NCI-H1436 treated with DMSO at 0.1 percent for 48 hours (cell line): ENCODE measurements at places on chromosomes 2 and 18.
A peak's percentile ranks its signal among the peaks of the same experiment; 100 is the strongest.

DNA sequence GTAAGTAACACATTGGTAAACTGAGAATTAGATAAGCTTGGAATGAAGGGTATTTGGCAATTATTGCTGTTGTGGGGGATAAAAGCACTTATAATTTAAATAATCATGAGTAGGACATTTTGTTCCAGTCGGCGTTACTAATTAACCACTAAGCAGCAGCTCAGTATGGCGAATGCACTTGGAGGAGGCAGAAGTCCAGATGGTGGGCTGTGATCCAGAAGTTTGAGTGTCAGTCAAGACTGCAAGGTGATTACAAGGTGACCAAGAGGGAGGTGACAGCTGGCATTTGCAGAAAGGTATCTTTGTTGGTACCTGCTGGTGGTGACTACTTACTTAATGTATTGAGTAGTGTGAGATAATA, 643.6 kb upstream of the FAM98A start:
- DNase-seq = no peak

DNA sequence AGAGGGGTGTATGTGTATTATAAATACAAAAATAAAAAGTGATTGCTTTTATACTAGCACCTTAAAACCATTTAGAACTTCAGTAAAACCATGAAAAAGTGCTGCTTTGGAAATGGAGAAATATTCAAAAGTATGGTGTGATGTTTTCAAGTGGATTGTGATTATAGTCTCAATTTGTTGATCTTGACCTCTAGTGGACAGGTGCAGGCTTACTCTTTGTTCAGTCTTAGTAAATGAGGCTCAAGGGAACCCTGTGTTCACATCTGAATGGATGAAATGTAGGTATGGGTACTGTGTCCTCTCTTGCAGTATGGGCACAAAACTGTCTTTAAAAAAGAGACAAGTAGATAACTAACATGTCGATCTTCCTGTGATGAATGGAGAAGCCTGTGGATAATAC, 145.8 kb downstream of the MCFD2 start:
- no peak for DNase-seq

DNA sequence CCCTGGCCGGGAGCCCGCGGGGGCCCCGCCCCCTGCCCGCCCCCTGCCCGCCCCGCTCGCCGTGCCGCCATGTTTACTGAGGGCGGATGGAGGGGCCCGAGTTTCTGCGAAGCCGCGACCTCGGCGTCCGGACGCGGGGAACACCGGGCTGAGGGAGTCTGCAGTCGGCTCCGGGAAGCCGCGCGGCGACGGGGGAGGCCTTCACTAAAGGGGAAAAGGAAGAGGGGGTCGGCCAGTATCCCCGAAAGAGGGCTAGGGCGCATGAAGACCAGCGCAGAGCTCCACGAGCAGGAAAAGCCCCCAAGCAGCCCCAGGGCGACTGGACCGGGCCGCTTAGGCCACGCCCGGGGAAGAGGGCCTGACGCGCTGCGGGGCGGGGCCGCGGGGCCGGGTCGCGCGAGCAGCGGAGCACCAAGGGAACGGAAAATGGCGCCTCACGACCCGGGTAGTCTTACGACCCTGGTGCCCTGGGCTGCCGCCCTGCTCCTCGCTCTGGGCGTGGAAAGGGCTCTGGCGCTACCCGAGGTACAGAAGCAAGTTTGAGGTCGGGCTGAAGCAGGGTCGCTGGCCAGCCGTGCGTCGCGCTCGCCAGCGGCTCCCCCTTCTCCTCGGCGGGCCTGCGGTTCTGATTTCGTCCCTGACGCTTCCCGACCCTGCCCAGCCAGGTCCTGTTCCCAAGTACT, at the start of the genes ATRAID and SLC5A6:
Gene ATRAID, plus strand, starts transcription at position 99 of the 683 bp plus-strand sequence. Its CDS starts 328 bp downstream, at position 427.
Gene SLC5A6, minus strand, starts transcription at position 326 of the 683 bp plus-strand sequence. CDS start 4,618 bp downstream, outside the sequence.
- peak; percentile 14 for DNase-seq

DNA sequence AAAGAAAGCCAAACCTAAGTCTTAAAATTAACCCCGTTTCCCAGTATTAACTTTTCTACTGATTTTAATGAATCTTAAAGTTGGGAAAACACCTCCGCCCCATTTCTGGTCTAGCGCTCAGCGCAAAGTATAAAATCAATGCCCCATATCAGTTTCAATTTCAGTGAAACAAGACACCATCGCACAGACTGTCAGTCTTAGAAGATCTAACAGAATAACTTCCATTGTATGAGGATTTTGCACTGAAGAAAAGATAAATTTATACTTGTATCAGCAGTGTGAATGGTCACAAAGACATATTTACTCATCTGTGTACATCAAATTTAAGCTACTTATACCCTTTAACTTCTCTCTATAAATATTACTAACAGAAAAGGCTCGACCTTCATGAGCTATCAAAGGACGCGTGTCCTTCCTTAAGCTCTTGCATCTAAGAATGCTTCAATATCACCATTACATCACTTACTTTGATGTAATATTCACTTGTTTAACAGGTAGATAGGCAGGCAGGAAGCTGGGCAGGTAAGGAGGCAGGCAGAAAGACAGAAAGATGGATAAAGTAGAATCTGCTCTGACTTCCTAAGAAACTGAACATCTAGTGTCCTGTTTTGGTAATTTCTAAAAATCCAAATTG, 183.0 kb downstream of the TCF4 start:
- no peak for DNase-seq

- DNase-seq = no peak
Measured at GRCh38 chr2:42192652-42193566, 23.8 kb downstream of the EML4 start.

- DNase-seq = no peak
Measured at GRCh38 chr2:118668431-118669424, 178.7 kb downstream of the EN1 start.

DNA sequence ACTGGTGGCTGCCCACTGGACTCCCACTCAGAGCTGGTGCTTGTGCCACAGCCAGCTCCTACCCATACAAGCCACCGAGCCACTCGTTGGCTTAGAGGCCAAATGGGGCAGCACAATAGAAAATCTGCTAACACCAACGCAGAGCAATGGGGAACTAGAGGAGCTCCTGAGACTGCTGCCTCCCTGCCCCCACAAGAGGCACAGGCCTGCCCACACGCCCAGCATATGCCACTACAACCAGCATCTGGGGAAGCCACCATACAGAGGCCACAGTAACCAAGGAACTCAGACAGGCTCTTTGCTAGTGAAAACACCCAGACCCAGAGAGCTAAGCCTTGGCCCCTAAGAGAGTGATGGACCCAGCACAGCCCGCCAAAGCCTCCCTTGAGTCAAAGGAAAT, 231.2 kb upstream of the RAB6C start:
- no peak for DNase-seq

DNA sequence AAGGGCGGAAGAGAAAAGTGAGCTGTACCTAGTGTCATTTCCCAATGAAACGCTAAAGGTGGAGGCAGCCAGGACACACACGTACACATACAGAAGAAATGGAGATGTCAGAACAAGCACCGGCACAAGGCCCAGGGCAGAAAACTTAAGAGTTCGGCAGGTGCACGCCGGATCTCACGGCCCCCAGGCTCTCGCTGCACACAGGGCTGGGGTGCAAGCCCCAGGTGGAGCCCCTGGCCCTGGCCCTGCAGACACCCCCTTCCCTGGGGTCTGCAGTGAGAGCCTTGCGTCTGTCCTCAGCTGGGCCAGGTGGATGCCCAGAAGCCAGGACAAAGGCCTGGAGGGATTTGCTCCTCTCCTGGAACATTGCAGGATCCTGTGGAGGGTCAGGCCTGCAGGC, 36.7 kb downstream of the AQP12A start:
- no peak for DNase-seq

DNA sequence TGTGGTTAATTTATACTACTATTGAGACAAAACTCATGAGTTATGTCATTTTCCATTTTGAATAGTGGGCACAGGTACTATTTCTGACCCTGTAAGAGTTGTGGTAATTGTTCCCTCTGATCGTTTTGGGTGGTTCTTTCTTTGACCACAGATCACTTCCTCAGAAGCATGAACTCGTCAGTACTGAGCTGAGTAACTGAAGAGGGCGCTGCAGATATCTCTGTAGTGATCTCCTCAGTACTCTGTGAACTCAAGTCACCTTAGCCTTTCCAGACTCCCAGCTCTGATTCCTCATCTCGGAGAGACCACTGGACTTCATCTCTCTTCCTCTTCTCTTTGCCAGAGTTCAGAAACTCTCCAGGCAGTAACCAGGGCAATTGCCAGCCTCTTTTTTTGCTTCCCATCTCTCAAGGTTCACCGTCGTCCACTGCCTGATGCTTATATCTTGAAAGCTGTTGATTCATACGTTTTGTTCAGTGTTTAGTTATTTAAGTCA, 9.4 kb upstream of the IL1RL1 start:
- no peak for DNase-seq

- no peak for DNase-seq
Measured at GRCh38 chr2:224039770-224040440, 819 bp upstream of the SERPINE2 start.

DNA sequence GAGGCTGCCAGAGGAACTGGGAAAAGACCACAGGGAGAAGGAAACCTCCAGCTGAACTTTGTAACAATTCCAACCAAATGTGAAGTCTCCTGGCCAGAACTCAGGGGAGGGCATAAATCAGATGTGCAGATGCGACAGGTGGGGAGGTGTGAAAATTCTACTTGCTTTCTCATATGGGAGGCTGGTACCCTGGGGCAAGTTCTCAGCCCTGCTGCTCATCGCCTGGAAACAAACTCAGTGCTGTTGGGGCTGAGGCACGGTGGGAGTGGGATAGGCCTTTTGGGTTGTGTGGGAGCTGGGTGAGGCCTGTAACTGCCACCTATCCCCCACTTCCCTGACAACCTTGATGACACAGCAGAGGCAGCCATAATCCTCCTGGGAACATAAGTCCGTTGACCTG, 179.6 kb downstream of the ASB1 start:
- DNase-seq = no peak

DNA sequence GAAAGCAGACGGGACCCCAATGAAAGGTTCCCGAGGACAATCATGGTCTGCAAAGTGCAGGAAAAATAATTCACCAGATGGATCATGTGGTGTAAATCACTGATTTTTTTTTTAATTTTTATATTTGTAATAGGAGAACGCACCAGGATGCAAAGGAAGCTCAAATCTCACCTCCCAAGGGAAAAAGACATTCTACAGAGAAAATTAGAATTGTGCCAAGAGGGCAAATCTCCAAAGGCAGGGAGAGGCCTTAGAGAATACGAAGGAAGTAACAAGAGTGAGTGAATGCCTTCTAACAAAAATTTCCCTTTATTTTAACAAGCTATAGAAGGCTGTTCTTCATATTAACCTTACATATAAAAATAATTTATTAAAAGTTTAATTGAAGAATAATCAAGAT, 90.9 kb downstream of the ANKRD44 start:
- no peak for DNase-seq

GRCh38 chr2:215360596-215360995, 48.7 kb downstream of the ATIC start:
- no peak for DNase-seq

DNA sequence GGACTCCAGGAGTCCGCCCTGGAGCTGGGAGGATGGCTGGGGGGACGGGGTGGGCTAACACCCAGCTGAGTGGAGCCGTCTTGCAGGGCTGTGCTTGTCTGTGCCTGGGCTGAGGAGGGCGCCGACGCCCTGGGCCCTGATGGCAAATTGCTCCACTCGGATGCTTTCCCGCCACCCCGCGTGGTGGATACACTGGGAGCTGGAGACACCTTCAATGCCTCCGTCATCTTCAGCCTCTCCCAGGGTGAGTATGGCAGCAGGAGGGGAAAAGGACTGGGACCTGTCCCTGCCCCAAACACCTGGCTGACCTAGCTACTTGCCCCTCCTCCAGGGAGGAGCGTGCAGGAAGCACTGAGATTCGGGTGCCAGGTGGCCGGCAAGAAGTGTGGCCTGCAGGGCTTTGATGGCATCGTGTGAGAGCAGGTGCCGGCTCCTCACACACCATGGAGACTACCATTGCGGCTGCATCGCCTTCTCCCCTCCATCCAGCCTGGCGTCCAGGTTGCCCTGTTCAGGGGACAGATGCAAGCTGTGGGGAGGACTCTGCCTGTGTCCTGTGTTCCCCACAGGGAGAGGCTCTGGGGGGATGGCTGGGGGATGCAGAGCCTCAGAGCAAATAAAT, 12.9 kb downstream of the KHK start:
- DNase-seq = no peak

DNA sequence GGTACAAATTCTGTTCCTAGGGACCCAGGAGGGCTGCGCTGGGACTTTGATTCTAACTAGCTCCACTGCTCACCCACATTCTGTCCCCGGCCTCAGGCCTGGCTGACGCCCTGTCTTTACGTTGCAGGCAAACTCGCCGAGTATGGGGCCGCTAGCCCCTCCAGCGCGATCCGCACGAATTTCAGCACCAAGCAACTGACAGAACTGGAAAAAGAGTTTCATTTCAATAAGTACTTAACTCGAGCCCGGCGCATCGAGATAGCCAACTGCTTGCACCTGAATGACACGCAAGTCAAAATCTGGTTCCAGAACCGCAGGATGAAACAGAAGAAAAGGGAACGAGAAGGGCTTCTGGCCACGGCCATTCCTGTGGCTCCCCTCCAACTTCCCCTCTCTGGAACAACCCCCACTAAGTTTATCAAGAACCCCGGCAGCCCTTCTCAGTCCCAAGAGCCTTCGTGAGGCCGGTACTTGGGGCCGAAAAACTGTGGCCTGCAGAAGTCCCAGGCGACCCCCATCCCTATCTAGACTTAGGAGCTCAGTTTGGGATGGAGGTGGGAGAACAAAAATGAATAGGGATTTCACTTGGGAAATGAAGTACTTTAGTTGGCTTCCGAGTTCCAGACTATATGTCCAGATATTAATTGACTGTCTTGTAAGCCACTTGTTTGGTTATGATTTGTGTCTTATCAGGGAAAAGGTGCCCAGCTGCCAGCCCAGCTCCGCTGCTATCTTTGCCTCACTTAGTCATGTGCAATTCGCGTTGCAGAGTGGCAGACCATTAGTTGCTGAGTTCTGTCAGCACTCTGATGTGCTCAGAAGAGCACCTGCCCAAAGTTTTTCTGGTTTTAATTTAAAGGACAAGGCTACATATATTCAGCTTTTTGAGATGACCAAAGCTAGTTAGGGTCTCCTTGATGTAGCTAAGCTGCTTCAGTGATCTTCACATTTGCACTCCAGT, 1.5 kb downstream of the HOXD1 start:
- no peak for DNase-seq

DNA sequence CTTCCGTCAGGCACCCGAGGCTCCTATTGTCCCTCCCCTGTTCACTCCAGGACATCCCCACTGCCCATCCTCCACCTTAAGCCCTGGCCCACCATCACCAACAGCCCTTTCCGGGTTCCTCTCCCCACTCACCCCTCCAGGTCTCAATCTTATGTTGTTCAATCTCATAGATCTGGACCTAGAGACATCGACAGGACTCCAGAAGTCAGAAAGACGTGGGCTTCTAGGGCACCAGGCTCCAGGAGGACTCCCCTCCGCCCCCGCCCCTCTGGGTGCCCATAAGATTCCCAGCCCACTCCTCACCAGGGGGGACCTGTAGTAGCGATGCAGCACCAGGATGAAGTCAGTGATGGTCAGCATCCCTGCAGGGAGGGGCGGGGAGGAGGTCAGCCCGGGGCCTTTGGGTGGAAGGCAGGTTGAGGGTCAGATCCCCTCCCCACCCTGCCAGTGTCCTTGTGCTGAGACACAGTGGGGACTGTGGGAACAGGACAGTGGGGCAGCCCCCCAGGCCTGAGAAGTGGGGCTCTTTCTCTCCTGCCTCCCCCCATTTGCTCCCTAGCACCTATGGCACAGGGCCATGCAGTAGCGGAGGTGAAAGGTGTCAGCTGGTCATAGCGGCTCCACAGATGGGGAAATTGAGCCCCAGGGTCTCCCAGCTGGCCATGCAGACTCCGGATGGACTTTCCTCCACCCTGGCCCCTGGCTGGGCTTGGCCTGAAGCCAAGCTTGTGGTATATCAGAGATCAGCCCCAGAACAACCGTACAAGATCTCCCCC, 3.7 kb downstream of the PRKAG3 start:
- DNase-seq = no peak
